C1 segment of cervical spinal cord (tissue), 14 donors: ENCODE measurements at places on chromosomes 3 and 15.

DNA sequence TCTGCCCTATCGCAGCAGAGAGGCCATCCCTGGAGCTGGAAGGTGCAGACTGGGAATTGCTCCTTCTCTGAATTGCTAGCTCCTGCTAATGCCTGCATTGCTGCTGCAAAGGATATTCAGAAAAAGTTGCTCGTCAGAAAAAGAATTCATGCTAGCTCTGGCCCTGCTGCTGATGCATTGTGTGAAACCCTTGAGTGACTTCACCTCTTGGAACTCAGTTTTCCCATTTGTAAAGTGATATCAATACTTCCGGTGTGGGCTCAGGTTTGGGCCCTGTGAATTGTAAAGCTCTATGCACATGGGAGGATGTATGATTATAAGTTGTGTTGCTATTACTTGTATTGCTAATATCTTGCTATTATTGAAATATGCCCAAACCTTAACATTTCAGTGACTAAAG is 11.4 kb downstream of the SQOR start:
- no peak for DNase-seq

DNA sequence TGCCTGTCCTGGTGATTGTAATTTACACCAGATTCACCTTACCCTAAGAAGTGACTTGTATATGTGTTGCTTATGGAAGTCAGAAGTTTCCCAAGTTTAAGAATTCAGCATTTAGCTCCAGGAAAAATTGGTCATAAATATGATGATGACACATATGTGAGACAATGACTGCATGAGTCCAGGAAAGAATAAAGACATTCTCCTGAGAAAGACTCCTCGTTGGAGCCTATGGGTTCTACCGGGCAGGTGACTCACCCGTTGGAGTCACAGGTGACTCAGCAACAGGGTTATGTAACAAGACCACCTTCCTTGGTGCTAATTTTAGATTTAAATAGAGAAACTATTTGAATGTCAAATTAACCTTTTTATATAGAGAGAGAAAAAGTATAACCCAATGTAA is 662.4 kb downstream of the FHIT start:
- DNase-seq = no peak

- DNase-seq = no peak
Measured at GRCh38 chr15:89823836-89824606, 9.4 kb upstream of the ANPEP start.

- DNase-seq = no peak
Measured at GRCh38 chr15:74470631-74471395, 9.9 kb upstream of the UBL7 start.

DNA sequence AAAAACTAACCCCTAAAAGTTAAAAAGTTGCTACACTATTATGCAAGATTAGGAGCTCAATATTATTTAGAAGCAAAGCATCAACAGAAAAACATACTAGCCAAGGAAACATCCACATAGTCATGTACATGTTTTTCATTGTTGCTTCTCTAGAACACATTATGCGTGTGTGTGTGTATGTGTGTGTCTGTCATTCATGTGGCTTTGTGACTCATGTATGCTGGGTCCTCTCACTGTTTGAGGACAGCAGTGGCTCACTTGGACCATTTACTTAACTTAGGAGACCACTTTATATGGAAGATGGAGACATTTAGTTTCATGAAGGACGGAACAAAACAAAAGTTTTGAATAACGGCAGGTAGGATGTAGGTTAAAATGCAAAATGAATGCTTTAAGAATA is 219.4 kb upstream of the THBS1 start:
- DNase-seq = no peak

DNA sequence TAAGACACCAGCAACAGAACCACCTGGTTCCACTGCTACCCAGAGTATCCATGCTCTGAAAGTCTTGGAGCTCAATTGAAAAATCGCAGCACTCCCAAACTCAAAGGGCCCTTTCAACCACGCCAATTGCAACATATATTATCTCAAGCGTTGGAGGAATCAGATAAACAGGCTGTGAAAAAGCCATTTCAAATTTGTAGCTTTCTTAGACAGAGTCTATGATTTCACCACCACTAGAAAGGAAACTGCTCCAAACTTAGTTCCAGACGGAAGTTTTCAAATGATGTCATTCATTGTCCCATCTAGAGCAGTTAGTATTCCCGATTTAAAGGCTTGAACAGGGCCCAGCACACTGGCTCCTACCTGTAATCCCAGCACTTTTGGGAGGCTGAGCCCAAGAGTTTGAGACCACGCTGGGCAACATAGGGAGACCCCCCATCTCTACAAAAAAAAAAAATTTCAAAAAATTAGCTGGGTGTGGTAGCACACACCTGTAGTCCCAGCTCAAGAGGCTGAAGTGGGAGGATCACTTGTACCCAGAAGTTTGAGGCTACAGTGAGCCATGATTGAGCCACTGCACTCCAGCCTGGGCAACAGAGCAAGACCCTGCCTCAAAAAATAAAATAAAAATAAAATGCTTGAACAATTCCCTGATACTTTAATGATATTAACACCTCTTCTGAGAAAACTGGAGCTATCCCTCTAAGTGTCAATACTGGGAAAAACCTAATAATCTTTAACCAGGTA is 16.8 kb downstream of the TNIK start:
- no peak for DNase-seq

- DNase-seq = no peak
Measured at GRCh38 chr15:52488830-52489229, 39.9 kb downstream of the MYO5A start.

DNA sequence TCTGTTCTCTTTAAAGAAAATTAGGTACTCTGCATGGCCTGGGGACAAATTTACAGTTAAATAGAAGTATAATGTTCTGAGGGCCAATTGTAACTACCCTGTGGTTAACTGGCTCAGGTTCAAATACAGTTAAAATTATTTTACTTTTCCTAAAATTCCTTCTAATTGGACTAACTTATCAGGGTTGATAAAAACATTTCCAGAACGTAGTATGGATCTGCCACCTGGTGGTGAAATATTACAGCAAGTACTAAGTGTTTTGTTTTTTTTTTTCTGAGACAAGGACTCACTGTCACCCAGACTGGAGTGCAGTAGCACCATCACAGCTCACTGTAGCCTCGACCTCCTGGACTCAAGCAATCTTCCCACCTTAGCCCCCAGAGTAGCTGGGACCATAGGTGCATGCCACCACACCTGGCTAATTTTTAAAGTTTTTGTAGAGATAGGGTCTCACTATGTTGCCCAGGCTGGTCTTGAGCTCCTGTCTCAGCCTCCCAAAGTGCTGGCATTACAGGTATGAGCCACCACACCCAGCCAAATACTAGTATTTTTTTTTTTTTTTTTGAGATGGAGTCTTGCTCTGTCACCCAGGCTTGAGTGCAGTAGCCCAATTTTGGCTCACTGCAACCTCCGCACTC is 29.2 kb downstream of the NEO1 start:
- DNase-seq = no peak

- no peak for DNase-seq
Measured at GRCh38 chr3:185208823-185209222, 45.0 kb downstream of the EHHADH start.

DNA sequence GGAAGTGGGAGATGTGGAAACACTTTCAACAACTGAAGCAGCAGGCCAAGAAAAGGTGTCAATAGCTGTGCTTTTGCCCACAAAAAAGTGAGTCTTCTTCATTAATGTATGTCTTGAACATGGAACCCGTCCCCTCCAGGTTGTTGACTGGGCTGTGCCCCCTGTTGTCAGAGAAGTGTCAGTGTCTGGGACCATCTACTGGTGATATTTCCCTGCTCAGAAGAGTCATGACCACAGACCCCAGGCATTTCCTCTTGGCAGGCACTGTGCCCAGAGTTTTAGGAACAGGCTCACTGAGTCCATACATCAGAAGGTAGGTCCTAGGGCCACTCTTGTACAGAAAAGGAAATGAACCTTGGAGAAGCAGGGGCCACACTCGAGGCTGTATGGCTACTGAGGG is 54.8 kb upstream of the LARS2 start:
- DNase-seq = no peak

GRCh38 chr3:7487763-7488162 is 626.8 kb downstream of the GRM7 start:
- no peak for DNase-seq

GRCh38 chr3:115239717-115240116 is 92.6 kb upstream of the ZBTB20 start:
- peak; percentile 8 for DNase-seq

GRCh38 chr3:51967384-51968169 is at the start of gene PCBP4:
PCBP4 (minus strand) TSS chr3:51967454; CDS start chr3:51961240, 6,214 bp downstream.
- peak; percentile 80 for DNase-seq

DNA sequence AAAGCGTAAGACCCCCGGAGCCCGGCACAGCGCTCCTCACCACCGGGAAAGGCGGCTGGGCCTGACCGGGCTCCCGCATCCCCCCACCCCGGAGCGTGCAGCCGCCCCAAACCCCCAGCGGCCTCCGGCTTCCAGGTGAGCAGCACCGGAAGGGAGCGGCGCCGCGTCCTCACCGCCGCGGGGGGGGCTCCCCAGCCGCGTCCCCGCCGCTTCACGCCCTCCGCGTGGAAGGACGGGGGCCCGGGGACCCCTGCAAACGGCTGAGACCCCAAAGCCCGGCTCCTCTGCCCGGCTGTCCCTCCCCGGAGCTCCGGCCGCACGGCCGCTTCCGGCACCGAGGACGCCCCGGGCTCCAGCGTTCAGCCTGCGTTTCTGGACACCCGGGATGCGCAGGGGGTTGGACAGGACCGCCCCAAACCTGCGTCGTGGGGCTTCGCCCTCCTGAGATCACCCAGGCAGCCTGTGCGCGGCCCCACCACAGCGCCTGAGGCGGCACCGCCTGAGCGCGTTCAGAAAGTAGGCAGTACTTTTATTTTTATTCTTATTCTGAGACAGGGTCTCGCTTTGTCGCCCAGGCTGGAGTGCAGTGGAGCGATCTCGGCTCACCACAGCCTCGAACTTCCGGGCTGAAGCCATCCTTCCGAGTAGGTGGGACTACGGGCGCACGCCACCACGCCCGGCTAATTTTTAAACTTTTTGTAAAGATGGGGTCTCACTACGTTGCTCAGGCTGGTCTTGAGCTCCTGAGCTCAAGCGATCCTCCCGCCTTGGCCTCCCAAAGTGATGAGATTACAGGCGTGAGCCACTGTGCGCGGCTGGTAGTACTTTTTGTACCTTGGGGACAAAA is 51.6 kb upstream of the BLM start:
- DNase-seq = no peak

GRCh38 chr15:68425428-68426060 is 6.4 kb downstream of the ITGA11 start:
- DNase-seq = no peak

DNA sequence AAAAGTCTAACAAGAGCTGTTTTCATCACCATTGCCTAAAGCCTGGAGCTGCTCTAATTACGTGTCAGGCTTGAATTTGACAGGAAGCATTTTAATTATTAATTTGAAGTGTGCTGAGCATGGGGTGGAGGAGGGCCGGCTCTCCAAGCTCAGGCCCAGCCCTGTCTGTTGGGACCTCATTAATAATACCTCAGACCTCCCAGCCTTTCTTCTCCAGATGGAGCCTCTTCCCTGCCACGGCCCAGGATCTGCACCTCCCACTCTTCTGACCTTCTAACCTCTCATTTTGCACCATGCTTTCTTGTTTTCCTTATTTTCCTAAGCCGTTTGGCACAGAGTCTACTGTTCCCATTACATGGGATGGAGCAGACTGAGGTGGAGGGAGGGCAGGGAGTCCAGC is 30.0 kb downstream of the INSYN1 start:
- no peak for DNase-seq

DNA sequence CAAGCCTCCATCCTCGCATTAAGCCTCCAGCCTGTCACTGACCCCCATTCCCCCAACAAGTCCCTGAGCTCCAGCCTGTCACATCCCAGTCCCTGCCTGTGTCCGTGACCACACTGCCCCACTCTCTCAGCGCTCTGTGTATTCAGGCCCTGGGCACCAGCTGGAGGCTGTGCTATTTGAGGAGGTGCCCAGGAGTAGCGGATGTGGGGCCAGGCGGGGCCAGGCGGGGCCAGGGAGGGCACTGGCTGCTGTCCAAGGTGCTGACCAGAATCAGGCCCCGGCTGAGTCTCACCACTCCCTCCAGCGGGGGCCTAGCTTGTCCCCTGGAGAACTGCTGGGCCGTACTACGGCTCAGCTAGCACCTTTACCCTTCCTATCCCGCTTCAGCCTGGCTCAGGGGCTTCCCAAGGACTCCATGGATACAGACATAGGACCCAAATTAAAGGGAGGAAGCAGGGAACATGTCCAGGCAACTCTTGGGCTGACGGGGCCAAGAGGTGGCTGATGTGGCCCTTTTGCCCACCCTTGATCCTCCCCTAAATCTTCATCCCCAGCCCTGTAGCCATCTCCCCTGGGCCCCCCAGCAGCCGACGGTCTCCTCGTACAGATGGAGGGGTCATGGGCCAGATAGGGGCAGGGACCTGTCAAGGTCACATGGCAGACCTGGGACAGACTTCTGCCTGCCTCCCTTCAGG is 1.1 kb downstream of the HHATL start:
- peak; percentile 58 for DNase-seq

GRCh38 chr15:68566377-68566954 is 12.3 kb upstream of the CORO2B start:
- DNase-seq = no peak

- DNase-seq = no peak
Measured at GRCh38 chr3:141407047-141407446, 38.7 kb downstream of the ZBTB38 start.

GRCh38 chr3:156311930-156312329 is 191.6 kb downstream of the KCNAB1 start:
- DNase-seq = no peak

- DNase-seq = no peak
Measured at GRCh38 chr15:67805008-67805665, 20.2 kb upstream of the SKOR1 start.

DNA sequence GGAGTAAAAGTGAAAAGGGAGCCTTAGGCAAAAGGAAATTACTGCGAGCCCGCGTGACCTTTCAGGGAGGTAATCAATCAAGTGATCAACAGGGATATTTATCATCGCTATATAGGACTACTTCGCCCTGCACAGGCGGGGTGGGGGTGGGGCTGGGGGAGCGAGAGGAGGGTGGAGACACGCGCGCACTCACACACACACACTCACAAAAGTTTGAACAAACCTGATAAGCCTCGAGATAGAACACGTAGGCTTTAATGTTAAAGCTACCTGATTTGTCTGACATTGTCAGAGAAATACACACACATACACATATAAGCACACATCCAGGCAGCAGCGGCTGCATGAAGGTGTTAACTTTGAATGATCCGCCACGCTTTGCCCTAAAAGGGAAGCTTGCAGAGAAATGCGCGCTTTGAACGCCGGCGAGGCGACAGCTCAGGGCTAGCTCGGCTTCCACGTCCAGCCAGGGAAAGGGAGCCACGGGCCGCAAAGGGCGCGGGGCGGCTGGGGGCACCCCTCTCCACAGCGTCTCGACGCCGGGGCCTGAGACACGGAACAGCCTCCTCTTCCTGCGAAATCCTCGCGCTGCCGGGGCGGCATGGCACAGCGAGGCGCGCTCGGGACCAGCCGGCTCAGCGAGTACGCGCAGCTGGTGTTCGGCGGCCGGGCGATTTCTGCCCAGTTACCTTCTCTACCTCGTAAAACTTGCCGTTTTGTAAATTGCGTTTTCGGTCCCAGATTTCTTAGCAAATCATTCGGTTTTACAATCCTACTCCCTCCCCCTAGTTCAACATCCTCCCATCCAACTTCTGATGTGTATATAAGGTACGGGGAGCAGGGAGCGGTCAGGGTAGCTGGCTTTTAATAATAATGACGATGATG is 4.8 kb upstream of the MECOM start:
- DNase-seq = no peak
